CD8-positive, alpha-beta T cell (primary cell): ENCODE measurements at places on chromosomes 1 and 21.

- DNase-seq: no peak
Observed at GRCh38 chr1:161139766-161140165, 7.3 kb upstream of the DEDD start.

DNA sequence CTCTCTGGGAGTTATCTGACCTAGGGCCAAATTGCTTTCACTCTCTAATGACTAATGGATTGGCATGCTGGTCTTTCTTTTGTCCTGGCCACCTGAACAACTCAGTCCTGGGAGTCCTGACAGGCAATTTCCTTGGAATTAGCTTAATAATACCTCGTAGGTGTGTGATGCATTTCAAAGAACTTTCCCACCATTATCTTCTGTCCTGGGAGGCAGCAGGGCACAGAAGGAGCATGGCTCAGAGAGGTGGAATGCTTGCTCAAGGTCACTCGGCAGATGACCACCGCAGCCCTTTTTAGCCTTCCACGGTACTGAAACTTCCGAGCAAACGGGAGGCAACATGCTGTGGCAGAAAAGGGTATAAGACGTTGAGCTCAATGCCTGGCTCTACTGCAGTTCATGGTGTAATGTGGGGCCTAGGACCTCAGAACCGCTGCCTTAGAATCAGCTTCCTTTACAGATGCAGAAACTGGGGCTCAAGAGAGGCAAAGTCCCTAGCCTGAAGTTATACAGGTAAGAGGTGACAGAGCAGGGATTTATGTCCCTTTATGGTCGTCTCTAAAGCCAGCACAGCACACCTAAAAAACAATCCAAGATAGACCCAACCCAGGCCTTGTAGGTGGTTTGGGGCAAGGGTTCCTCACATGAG, 3.2 kb downstream of the ID3 start:
- DNase-seq: no peak

GRCh38 chr1:204043680-204044079, 29.2 kb upstream of the SOX13 start:
- DNase-seq: no peak

DNA sequence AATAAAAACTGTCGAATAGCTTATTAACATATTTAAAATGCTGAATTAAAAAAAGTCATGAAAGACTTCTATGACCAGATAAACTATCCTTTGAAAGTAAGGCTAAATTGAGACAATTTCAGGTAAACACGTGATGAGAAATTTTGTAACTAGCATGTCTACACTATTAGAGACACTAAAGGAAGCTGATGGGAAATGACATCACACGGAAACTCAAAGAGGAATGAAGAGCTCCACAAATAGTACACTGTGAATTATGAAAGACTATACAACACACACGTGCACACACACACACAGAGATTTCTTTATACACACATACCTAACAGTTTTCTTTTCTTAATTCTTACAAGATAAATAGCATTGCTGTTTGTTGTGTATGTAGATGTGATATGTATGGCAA, 70.9 kb upstream of the PLA2G4A start:
- DNase-seq: no peak

DNA sequence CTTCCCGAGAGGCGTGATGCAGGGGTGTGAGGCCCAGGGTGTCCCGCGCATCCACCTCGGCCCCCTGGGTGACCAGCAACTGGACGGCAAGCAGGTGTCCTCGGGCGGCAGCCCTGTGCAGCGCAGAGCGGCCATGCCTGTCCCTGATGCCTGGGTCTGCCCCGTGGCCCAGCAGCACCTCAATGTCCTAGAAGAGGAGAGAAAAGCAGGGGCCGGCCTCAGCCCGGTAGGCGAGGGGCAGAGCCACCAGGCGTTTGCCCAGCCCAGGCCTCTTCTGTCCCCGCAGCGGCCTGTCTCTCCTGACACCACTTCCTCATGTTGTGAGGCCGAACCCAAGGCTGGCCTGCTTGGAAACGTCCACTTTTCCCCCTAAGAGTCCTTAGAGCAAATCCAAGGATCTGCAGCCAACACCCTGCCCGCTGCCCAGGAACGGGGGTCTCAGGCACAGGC, 1.7 kb downstream of the ANKRD65 start:
- DNase-seq: no peak

DNA sequence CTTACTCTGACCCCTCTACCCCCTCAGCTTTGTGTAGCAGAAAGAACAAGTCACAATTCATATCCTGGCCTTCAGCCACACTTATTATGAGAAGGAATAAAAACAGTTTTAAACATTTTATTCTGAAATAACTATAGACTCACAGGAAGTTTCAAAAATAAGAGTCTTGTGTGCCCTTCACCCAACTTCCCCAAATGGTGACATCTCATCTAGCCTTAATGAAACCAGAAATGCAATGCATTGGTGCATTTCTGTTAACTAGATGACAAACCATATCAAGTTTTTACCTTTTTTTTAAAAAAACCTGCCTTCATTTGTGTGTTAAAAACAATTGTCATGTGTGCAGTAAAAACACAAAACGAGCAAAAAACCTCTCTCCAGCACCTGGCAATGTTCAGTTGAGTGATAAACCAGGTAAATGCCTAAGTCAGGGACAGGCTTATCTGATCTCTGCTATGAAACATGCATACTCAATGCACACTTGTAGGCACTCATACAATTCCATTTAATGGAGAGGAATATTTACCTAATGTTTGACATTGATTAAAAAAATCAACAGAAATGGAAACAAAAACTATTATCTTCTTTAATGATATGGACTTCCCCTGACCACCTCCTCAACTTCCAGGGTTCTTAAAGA, 51.5 kb downstream of the SH3BGR start:
- no peak for DNase-seq

DNA sequence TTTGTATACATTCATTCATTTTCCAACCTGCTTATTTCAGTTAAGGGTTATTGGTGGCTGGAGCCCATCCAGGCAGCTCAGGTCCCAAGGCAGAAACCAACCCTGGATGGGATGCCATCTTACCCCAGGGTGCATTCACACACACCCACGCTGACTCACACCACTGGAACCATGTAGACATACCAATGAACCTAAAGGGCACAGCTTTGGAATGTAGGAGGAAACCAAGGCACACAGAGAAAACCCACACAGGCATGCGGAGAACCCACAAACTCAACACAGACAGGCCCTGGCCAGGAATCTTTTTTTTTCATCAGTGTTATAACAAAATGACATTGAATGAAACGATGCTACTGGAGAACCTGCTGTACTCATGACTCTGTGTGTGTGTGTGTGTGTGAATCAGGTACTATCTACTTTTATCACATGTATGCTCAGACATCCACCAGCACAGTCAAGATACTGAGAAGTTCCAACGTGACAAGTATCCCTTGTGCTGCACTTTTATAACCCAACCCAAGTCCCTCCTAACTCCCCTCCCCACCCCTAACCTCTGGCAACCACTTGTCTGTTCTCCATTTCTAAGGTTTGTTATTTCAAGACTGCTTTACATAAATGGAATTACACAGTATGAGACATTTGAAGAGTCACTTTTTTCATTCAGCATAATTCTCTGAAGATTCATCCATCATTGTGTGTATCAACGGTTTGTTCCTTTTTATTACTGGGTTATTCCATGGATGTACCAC, 286.8 kb upstream of the PLD5 start:
- DNase-seq: no peak

DNA sequence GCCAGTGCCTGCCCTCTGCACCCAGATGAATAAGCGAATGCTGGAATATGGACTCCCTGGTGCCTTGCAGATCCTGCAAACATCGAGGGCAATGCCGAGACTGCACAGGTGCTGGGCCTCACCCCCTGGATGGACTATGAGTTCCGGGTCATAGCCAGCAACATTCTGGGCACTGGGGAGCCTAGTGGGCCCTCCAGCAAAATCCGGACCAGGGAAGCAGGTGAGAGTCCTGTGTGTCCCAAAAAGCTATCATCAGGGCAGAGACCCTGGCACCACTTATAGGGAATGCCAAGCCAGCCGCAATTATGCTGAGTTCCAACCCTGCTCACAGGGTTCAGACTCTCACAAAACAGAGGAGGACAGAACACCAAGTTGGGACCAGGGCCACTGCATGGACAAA, 17.2 kb downstream of the TMEM81 start:
- no peak for DNase-seq

GRCh38 chr21:43188181-43188580, 19.4 kb downstream of the CRYAA start:
- no peak for DNase-seq

DNA sequence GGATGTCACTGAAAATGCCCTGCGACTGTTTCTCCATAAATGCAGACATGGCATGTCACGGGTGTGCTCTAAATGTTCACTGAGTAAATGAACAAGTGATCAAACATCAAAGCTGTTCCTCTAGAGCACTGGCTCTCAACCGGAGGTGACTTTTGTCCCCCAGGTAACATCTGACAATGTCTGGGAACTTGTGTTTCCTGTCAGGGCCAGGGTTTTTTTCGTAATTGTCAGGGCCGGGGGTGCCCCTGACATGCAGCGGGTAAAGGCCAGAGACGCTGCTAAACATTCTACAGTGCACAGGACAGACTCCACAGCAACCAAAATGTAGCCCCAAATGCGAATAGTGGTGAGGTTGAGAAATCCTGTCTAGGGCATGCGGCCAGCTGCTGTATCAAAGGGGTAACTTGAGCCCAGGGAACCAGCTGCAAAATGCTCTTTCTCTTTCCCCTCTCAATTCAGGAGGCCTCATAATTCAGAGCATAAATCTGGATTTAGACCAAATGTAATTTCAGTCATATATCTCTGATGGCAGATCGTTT, 2.0 kb downstream of the ALDH4A1 start:
- DNase-seq: no peak

GRCh38 chr1:93690921-93691789, 9.5 kb upstream of the BCAR3 start:
- no peak for DNase-seq

- DNase-seq: no peak
Observed at GRCh38 chr1:247854899-247855545, 2.0 kb upstream of the TRIM58 start.

DNA sequence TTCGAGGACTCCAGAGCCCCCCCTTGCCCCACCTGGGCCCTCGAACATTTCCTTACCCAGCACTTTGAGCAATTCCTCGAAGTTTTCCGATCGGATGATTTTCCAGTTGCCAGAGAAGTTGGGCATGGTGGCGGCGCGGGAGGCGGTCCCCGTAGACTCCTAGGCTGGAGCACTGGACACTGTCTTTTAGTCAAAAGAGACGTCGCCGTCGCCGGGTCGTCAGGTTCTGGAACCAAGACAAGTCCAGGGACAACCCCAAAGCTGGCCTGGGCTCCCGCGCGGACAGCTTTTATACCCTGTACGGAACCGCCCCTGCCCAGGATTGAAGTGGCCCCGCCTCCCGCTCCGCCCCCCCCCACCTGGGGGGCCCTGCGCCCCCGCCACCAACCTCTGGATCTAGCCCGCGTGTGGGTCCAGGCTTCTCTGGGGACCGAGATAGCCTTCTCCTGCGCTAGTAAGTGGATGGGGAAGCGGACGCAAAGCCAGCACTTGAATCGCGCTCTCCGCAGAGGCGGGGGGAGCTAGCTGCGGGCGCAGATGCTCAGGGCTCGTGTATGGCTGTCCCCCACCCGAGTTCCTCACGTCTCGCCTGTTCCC, at the start of gene CRABP2:
TSS of gene CRABP2 (minus strand) at position 263 of the 597 bp plus-strand sequence. CDS start at position 126, 137 bp downstream.
- DNase-seq: peak; percentile 33

DNA sequence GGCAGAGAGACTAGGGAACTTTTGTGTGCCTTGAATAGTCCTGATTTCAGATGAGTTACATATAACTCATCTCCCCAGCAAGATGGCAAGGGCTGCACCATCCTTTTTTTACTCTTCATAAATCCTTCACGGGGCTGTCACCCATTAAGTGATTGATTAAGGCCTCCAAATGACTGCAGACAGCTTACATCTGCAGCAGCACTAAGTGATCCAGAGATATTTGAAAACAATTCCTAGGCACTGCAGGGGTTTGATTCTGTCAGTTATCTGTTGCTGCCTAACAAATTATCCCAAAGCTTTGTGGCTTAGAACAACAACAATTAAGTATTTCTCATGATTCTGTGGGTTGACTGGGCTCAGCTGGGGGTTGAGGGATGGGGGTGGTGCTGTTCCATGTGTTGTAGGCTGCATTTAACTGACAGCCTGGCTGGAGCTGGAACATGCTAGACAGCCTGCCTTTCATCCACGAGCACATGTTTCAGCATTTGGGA, 19.3 kb downstream of the TEX38 start:
- no peak for DNase-seq

DNA sequence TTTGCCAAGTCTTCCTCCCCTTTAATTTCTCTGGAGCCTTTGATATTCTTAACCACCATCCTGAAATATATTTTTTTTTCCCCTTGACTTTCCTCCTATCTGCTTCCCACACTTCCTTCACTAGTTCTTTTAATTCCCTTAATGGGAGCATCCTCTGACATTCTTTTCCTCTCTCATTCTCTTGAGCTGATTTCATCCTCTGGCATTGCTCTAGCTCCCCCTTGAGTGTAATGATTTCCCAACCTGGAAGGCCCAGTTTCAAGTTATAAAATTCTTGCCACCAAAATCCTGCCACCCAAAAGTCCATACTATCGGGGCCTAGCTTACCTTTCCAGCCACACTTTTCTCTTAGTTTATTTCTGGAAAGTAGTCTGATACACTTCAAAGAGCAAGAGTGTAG, 39.5 kb upstream of the UBE2U start:
- DNase-seq: no peak

DNA sequence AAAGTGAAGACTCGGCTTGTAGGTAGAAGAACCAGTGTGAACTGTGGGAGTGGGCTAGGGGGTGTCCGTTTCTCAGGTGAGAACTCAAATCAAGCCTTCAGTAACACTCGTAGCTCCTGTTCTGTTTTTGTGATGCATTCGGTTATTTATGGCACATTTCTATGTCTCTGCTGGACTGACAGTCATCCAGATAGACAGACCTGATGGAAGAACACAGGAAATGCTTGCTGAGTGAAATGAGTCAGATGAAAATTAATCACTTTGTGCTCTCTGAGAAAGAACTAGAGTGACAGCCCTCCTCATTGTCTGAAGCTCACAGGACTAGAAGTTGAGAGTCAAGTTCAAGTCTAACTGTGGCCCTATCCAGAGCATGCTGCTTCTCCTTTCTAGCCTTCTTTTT, 360.1 kb upstream of the PLXNA2 start:
- DNase-seq: no peak

- DNase-seq: no peak
Observed at GRCh38 chr1:167077128-167077867, 12.9 kb downstream of the GPA33 start.

- no peak for DNase-seq
Observed at GRCh38 chr1:199780948-199781670, 246.4 kb upstream of the NR5A2 start.

GRCh38 chr1:58884706-58885661, 101.1 kb upstream of the JUN start:
- no peak for DNase-seq

DNA sequence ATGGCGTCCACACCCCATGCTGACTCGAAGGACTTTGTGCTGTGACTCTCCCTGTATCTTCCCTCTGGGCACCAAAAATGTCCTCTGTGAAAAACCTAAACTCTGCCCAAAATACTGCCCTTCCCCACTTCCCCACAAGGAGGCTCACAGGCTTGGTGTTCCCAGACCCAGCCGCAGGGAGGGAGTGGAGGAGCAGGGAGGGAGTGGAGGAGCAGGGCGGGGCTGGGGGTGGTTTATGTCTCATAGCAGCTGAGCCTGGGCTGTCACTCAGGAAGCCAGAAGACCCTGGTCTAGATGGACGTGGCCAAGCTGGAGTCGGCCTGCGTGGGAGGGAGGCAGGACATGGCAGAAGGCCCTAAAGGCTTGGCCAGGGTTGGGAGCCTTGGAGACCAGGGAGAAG, 461.7 kb downstream of the PTPRU start:
- DNase-seq: no peak
